ENCODE measurements at places on chromosomes 11 and 22.
A peak's percentile ranks its signal among the peaks of the same experiment; 100 is the strongest.

- DNase-seq, result no peak
Observed at GRCh38 chr22:26885441-26886261, 228.3 kb downstream of the MIAT start.

- no peak for DNase-seq
Observed at GRCh38 chr22:21009638-21010425, 5.1 kb upstream of the P2RX6 start.

- no peak for DNase-seq
Observed at GRCh38 chr11:19935507-19935906, 222.9 kb downstream of the NAV2 start.

DNA sequence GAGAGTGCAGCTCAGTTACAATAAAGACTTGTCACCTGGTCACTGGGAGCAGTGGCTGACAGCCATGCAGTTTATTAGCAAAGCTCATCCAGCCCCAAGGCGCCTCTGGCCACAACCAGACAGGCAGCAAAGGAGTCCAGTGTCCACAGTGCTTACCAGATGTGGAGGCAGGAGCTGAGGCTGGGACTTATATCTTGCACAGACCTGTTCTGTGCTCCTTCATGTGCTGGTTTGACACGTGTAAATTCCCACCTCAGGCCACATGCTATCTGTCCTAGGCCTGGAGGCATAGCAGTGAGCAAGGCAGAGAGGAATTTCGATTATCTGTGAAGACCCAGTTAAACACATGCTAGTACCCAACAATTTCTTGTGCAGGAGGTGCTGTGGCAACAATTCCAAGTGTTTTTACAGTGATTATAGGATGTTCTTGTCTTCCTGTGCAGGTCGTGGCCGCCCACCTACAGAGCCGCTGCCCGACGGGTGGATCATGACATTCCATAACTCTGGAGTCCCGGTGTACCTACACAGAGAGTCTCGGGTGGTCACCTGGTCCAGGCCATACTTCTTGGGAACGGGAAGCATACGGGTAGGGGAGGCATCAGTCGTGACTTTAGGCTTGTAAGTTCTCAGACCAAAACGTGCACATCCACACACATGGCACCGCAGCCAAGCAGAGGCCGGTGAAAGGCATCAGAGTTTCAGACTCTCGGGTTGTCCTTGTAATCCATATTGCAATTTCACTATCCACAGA lies 9.4 kb downstream of the DGCR8 start:
- DNase-seq, result no peak

DNA sequence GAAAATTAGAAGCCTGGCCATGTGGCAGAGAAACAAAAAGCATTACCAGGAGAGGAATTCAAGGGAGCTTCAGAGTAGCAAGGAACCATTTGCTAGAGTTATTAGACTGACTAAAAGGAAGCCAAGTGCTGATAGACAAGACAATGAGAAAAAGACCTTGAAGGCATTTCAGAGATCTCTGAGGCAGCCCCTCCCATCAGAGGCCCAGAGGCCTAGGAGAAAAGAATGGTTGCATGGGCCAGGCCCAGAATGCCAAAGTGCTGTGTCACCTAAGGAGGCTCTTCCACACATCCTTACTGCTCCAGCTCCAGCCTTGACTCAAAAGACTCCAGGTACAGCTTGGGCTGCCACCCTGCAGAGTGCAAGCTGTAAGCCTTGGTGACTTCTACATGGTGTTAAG lies 61.8 kb upstream of the POU2AF2 start:
- DNase-seq, result no peak

DNA sequence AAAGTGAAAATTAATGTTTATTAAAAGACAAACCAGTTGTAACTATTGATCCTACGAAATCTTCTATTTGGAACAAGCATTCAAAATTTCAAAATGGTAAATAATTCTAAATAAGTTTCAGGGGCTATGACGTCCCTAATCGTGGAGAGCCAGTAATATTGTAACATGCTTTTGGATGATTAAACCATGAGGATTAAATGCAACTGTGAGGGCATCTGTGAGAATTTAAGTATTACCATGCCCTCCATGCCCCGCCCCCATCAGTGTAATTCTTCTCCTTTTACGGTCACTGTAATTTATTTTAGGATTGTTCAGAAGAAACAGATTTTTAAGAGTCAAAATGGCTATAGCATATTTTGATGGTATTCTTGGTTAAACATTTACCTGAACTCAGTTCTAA lies 133.2 kb downstream of the APOL5 start:
- DNase-seq, result no peak

DNA sequence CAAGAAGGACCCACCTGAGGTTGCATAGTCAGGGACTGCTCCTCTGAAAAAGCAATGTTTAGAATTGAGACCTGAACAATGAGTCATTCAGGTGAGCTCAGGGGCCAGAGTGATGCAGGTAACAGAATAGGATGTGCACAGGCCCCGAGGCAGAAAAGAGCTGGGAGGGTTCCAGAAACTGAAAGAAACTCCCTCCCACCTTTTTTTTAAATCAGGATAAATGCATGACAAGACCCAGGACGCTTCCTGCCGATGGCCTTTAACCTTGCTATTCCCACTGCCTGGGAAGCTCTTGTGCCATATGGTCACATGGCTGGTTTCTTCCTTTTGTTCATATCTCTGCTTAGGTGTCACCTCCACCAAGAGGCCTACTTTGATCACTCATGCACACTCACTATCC lies 214.2 kb upstream of the ZBED5 start:
- DNase-seq, result no peak

DNA sequence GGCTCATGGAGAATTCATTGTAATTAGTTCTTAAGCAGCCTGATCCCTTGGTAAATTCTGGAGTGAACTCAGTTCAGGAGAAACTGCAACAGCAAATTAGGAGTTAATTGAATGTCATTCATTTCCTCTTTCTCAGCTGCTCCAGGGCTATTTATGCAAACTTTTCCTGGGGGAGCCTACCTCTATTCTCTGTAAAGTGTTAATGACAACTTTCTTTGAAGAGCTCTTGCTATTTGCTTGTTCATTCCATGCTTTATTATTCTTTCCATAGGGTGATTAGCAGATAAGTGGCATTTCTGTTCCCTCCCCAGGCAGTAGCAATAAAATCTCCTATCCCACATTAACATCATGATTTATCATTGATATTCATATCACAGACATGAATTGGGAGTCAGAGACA lies 267.6 kb upstream of the DDI1 start:
- DNase-seq, result no peak

DNA sequence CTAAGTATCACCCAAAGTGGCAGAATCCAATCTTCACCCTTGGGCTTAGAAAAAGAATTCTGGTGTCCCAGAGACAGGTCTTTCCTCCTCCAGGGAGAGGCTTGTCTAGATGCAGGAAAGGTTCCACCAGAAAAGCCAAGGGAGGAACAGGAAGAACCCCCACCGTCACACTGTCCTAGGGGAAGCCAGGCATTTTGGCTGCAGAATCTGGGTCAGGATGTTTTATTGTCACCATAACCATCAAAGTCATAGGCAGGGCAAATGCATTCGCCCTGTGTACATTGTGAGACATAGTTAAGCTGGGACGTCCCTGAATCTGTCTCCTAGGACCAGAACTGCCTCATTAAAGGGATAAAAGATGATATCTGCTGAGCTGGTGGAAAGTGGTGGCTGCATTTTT lies 590.5 kb downstream of the OPCML start:
- no peak for DNase-seq

DNA sequence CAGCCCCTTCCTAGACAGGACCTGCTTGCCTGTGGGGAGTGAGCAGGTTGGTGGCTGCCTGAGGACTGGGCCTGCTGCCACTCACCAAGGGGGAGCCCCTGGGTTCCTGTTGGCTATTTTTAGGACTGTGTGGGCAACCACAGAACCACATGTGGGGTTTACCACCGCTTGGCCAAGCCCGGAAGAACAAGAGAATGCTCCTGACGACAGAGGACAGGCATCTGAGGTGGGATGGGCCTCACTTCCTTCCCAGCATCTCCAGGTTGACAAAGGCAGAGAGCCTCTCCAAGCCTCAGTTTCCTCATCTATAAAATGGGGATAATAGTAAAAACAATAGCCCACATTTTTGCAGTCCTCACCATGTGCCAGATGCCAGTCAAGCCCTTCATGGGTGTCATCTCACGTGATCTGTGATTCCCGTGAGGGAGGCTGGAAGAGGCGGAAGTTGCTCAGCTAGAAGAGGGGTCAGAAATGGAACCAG lies 43.6 kb downstream of the LRRC32 start:
- no peak for DNase-seq

GRCh38 chr22:41925783-41926460 lies 684 bp downstream of the TNFRSF13C start:
- DNase-seq, result peak; percentile 63

DNA sequence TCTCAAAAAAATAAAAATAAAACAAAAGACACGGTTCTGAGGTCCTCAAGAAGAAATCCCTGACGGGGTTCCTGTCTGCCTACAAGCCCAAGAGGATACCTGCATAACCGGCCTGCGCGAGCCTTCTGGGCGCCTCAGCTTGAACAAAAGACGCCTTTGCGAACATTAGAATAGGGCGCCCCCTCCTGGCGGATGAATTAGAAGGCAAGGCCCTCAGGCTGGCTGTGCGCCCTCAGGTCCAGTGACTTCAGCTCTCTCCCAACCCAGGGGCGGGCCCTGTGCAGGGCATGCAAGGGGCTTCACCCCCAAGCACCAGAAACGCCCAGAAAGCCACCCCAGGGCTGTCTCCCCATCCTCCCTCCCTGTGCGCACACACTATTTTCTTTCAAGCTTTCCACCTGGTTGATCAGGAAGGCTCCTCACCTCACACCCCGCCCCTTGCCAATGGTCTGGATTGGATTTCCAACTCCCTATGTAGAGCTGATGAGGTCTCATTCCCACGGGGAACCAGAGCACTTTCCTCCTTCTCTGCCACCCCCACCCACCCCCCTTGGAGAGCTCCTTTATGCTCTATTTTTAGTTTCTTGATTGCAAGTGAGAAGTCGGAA lies 273.3 kb downstream of the BUD13 start:
- no peak for DNase-seq

DNA sequence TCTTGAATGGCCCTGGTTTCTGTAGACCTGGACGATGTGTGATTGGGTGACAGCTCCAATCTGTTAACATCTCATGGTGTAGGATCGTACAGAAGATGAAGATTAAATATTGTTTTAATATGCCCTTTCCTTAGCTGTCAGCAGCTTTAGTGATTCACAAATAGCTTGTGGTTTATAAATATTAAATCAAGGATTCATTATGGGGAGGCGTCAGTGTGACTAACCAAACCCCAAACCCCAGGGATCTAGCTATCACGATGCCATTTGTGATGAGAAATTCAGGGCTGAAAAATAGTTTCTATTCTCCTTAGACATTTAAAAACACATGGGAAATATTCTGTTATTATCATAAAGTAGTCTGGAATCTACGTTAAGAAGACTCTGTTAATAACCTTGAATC lies 73.4 kb downstream of the NCAM1 start:
- DNase-seq, result no peak

GRCh38 chr11:35165423-35166368 lies 26.7 kb downstream of the CD44 start:
- peak; percentile 68 for DNase-seq

DNA sequence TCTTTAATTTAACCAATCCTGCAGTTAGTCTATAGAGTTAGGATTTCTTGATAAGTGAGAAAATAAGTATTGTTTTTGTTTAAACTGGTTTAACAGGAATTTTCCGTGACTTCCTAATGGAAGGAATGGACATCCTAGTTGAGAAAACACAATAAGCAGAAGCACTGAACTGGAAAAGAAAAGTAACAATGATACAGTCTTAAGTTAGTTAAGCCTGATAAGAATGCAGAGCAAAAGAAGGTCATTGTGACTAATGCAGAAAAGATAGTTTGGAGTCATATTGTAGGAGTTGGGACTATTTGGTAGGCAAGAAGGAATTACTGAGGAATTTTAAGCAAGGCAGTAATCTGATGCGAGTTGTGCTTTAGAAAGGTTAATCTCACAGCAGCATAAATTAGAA lies 11.7 kb downstream of the RNF141 start:
- DNase-seq, result no peak

DNA sequence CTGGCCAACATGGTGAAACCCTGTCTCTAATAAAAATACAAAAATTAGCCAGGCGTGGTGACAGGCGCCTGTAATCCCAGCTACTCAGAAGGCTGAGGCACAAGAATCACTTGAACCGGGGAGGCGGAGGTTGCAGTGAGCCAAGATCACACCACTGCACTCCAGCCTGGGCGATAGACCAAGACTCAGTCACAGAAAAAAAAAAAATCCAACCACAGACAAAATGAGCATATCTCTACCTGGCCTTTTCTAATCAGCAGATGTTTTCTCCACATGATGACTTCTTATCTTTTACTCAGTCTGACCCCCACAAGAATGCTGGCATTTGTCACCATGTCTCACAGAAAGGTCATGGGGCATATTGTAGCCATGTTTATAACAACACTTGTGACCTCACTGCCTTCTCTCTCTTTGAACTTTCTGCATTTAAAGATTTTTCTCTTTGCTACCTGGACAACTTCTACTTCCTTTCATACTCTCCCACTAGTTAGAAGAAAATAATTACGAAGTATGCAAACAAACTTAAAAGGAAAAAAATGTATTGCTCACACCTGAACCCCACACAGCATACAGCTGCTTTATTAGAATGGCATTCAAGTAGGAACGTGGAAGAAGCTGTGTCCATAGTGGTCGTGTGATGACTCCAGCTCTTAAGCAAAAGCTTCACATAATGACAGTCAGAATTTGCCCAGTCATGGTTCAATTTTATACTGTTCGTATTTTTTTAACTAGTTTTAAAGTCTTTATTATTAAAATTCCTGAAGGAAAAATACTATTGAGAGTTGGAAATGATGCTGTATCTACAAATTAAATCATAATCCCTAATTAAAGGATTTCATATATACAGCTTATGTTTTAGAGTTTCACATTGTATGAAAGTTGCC lies 65.4 kb downstream of the ZC3H12C start:
- no peak for DNase-seq

- no peak for DNase-seq
Observed at GRCh38 chr22:32737811-32738497, 63.6 kb upstream of the TIMP3 start.

DNA sequence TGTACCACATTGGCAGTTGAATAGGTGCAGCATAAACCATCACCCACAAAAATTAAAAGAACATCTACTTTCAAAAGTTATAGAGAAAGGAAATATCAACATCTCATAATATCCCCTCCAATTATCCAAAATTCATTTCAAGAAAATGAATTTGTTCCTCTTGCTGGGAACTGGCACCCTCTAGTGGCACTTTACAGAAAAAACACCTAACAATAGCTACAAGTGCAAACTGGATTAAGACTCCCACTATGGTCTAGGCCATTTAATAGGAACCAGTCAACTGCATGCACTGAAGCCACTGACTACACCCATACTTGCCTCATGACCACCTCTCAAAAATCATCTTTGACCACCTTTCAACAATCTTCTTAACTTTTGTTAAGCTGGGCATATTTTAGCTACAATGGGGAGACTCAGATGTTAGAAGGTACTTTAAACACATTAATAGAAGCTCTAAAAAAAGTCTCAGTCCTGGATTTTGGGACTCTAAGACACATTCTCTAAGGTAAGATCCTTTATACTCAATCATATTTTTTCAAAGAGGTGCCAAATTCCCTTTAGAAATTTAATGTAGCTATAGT lies 17.3 kb downstream of the TRAF6 start:
- DNase-seq, result no peak

GRCh38 chr22:20149257-20150250 lies 1.3 kb downstream of the CCDC188 start:
- DNase-seq, result no peak

- no peak for DNase-seq
Observed at GRCh38 chr11:60809691-60810090, 24.6 kb downstream of the MS4A10 start.

All from stimulated activated CD4-positive, alpha-beta T cell treated with anti-CD3 and anti-CD28 coated beads, Interleukin-1b, Interleukin-23, amount 100 ng/mL, for 1 hour (primary cell).